ENCODE measurements at places on chromosomes 16 and 17.
A peak's percentile ranks its signal among the peaks of the same experiment; 100 is the strongest.

DNA sequence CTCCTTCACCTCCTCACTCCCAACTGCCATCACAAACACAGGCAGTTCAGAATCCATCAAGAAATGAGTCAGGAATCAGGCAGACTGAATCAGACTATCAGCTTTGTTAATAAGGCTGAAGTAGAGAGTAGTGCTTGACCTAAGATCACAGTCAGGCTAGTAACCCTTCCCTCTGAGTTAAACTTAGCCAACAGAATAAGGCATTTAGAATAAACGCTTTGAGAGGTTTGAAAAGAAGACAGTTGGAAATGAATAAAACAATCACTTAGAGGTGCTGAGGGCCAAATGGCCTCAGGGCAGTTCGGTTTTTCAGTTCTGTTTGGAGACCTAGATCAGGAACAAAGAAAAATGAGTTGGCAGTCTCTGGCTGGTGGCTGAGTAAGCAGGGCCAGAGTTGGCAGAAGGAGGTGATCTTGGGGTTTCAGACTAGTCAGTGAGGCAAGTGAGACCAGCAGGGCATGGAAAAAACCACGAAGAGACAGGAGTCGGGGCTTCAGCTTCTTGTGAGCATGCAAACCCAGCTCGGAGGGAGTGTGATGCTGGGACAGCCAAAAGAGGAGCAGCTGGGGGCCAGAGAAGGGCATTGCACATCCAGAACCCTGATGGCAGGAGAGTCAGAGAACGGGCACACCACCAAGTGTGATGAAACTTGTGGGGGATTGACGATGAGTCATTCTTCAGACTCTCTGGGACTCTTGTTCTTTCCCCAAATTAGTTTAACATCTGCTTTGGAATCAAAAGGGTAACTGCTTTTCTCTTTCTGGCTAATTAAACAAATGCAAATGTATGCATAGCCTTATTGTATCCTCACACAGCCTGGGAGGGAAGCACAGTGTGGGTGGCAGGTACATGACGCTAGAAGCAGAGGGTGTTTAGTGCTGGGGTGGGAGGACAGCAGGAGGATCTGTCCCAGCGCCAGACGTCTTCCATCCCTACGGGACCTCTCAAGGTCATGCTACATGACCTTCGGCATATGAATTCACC lies 54.8 kb downstream of the SPECC1 start:
- DNase-seq = no peak

DNA sequence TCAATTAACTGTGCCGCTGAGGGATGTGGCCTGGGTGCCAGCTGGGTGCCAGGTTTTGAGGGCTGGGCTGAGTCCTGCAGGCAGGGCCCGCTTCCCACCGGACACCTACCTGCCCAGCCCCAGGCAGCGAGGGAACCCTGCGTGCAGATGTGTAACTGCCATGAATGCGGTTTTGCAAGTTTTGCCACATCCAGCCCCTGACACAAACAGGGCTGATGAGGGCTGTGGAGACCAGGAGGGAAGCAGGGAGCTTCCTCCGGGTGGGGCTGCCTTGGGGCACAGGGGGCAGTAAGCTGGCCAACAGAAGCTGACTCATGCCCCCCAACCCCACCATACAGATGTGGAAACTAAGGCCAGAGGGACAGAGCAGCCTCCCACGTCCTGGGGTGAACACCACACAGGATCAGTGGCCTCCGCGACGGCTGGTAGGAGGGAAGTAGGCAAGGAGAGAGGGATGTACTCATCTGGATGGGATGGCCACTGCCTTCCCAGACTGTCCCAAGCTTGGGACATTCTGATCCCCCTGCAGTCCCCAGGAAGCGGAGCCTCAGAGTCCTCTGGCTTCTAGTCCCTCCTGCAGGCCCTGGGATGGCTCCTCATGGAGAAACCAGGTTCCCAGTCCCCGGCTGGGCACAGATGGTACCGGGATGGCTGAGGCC lies 1.6 kb downstream of the UBALD1 start:
- no peak for DNase-seq

DNA sequence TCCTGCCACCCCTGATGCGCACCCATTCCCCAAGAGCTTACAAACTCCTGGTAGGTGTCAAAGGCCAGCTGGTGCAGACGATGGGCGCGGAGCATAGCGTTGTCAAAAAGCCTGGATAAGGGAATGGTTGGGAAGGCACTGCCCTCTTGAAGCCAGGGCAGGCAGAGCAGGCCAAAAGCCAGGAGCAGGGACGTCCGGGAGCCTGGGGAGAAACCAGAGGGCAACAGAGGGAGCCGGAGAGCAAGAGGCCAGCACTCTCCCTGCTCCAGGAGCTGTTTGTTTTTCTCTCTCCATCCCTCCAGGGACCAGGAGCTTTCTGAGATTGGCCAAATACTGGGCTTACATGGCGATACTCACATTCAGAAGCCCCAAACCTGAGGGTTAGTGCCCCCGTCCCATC lies 334 bp downstream of the GH1 start:
- DNase-seq = no peak

GRCh38 chr16:65406116-65406515 lies 284.3 kb upstream of the CDH11 start:
- DNase-seq = no peak

DNA sequence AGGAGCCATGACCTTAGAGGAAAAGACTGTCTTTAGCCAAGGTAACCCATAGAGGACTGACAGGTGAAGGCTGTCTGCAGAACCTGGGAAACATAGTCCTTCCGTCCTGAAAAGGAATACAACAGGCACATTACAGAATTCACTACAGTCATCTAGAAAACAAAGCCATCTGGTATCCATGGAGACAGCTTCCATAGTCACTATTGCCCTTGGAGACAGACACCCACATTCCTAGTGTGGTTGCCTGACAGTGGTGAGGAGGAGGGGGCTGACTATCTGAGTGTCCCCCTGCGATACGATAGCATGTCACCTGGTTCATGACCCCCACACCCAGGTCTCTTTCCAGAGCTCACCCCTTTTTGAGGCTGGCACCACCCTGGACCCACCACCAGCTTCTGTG lies 254.7 kb downstream of the CDH13 start:
- DNase-seq = no peak

DNA sequence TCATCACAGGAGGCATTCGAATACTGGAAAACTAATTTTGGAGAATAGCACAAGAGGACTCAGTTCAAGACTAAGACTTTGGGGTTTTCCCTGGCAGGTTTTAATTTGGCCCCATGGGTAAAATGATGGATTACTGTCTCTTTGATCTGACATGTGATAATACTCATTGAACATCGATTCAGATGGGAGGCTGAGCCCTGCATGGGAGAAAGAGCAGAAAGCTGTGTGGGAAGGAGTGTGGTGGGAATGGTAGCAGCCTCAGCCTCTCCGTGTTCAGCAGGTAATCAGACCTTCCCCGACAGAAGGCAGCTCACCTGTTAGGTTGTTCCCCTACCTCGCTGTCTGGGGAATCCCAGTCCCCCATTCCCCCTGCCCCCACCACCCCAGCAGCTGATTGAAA lies 124.7 kb upstream of the TNRC6C start:
- no peak for DNase-seq

DNA sequence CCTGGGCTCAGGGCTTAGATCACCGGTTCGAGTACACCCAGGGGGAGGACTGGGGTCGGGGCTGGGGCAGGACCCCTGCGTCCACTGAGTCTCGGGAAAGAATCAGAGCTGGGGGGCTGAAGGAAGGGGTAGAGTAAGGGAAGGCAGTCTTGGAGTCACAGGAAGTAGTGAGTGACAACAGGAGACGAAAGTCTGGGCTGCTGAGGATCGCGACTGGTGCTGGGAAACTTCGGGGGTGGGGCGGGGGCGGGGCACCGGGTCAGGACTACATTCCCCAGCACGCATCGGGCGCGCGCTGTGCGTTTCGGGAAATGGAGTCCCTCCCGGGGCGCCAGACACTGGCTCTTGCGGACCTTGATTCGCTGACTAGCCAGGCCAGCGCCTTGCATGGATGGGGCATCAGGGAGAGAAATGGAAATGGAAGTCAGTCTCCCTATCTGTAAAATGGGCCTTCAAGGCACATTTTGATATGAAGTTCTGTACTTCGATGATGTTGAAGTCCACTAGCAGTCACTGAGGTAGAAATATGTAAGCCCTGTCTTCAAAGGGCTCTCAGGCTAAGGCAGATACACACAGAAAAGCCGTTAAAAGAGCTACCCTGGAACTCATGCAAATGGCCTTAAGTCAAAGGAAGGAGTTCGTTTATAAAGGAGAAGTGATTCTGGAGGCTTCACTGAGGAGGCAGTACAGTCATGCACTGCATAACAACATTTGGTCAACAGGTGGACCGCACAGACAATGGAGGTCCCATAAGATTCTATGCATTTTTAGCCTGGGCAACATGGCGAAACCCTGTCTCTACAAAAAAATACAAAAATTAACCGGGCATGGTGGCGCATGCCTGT lies 697 bp downstream of the CTF1 start:
- DNase-seq = peak; percentile 65

- DNase-seq = no peak
Measured at GRCh38 chr17:1188812-1189504, 9.2 kb upstream of the ABR start.

- no peak for DNase-seq
Measured at GRCh38 chr16:81638286-81638945, 140.7 kb upstream of the PLCG2 start.

- DNase-seq = no peak
Measured at GRCh38 chr16:80040814-80041213, 440.3 kb upstream of the MAF start.

DNA sequence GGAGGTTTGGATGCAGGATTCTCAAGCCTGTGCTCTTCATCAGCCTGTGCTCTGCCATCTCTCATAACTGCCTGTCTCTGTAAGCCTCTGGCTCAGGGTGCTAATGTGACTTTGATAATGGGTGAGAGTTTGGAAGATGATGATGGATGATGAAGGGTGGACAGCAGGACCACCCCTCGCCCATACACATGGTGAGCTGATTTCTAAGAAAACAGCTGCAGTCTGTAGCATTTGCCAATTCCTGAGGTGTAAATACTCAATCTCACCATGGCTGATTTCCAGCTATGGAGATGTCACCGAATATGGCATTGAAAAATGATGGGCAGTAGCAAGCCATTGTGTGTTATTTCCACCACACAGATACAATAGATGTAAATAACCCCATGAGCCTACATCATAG lies 74.2 kb downstream of the ARSG start:
- DNase-seq = no peak

- no peak for DNase-seq
Measured at GRCh38 chr17:74790161-74791058, 14.3 kb upstream of the NAT9 start.

DNA sequence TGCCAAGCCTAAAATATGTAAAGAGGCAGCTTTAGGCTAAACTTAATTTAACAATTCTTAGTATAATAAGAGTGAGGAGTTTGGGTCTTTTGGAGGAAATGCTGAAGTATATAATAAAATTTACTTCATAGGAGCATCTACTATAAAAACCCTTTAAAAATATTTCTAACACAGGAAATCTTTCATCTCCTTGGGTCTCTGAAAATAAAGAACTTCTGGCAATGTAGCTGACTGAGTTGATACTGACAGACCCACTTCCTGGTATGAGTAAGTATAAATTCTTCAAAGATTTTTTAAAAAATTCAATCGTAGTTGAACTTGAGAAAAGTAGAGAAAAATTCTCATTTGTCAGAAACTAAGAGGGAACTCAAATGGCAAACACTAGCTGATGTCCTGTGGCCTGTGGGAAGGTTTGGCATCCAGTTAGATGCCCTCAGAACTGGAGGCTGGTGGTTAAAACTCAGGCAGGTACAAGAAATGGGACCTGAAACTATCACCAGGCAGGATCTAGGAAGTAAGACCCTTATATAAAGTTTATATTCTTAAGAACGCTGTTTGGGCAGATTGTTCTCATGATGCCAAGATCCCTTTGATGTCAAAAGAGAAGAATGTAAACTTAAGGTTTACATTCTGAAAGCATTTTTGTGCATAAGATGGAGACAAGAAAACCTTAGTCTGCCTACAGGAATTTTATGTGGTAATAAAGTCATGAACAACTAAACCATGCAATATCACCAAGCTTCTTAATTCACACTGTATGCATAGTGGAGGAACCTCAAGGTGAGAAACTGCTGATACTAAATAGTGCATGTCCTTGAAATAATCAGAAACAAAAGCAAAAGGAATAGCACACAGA lies 6.2 kb downstream of the KRTAP4-6 start:
- no peak for DNase-seq

GRCh38 chr17:77736721-77737120 lies 221.8 kb upstream of the TNRC6C start:
- no peak for DNase-seq

DNA sequence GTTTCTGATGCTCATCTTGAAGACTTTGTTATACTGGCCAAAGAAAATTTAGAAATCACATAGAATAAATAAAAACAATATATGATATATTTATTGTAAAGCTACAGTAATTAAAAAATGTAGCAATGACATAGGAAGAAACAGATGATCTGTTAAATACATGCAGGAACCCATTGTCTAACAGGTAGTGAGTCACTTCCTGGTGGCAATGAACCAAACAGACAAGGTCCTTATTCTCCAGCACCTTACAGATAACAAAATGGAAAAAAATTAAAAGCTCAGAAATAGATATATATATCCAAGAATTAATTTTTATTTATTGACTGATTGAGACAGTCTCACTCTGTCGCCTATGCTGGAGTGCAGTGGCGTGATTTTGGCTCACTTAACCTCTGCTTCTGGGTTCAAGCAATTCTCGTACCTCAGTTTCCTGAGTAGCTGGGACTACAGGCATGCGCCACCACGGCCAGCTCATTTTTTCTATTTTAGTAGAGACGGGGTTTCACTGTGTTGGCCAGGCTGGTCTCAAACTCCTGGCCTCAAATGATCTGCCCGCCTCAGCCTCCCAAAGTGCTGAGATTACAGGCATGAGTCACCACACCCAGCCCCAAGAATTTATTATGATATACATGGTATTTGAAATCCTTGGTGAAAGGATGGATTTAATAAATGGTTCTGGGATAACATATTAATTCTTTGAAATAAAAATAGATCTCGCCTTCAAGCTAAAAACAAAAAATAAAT lies 7.5 kb downstream of the NETO2 start:
- DNase-seq = no peak

DNA sequence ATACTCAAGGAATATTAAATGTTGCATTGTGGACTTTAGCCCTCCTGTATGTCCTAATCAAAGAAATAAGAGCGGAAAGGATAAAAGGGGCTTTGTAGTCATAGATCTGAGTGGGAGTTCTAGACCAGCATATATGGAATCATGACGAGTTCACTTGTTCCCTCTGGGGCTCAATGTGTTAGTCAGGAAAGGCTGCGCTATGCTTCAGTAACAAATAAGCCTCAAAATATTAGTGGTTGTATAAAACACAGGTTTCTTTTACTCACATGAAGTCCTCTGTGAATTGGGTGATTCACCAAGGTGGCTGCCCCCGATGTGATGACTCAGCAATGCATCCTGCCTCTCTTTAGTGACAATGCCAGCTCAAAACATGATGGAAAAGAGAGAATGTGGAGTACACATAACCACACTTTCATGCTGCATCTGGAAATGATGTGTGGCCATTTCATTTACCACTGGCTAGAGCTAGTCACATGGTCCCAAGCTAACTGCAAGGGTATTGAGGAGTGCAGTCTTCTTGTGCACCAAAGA lies 63.3 kb upstream of the IRX5 start:
- DNase-seq = no peak

GRCh38 chr16:83116274-83116892 lies 489.6 kb downstream of the CDH13 start:
- no peak for DNase-seq

All from activated gamma-delta T cell treated with anti-CD3 and anti-CD28 coated beads, Interleukin-2, amount 50 U/mL, for 16 hours (primary cell).